ENCODE measurements at places on chromosomes 4 and X.

GRCh38 chr4:54218736-54219135, 10.4 kb upstream of the PDGFRA start:
- no peak for DNase-seq

DNA sequence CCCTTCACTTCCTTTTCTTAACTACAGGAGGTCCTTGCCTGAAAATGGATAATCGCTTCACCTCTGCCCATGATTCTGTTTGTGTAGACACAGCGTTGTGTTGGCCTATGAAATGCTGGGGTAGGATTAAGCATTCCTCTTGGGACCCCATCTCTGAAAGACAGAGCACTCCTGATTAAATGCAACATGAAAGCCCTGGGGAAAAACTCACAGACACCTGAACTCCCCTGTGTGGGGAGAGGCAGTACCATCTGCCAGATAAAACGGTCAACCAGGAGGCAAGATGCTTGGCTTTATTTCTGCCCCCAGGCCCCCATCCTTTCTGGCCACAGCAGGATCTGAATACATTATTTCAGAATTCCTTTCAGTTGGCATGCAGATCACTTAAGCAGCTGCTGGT, 1.9 kb downstream of the LGI2 start:
- no peak for DNase-seq

DNA sequence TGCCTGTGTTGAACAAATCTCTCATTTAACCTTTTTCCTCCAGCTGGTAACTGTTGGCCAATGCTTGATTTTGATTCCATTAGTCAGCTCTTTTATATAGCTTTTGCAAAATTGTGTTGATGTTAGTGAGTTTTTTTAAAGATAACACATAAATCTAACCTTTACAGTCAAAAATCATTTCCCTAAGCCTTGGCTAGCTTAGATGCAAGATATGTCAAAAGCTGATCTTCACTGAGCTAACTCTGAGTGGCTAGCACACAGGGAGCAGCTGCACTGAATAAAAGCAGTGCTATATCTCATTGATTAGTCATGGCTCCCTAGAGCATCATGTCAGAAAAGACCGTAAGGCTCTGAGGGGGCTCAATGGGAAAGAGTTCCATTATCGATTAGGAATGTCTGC, 78.7 kb downstream of the PPARGC1A start:
- no peak for DNase-seq

DNA sequence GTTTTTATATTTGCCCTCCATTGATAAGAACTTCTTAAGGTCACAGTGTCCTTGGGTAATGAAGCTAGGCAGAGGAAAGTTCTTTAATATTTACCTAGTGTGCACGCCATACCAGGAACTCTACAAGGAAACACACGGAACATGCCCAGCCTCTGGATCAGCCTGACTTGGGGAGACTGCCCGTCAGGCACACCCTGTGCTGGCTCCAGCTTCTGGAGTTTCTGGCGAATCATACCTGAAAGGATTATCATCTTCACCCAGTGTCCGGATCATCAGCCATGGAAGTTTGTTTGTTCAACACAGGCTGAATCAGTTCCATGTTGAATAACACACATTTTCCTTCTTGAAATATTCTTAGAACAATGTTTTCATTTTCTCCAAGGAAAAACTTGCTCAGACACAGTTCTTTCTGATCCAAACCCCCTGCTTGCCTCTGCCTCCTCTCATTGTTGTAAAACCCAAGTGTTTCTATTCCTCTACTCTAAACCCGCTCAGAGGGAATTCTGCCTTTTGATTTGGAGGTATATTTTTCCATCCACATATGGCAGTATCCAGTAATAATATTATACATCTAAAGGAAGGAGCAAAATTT, 176.7 kb downstream of the SHROOM3 start:
- DNase-seq = no peak

DNA sequence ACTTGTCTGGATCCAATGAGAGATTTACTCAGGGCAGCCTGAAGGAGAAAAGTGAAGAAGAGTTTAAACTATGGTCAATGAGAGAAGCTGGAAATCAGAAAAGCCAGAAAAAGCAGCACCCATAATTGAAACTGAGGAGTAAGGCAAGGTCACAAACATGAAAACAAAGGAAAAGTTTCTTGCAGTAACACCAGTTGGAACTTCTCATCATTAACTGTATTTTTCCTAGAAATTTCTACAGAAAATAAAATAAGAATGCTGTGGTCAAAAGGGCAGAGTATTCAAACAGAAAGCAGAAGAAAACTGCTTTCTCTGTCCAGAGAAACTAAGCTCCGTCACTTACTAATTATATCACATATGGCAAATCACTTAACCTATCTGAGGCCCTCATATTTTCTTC, 102.2 kb downstream of the OR13H1 start:
- no peak for DNase-seq

DNA sequence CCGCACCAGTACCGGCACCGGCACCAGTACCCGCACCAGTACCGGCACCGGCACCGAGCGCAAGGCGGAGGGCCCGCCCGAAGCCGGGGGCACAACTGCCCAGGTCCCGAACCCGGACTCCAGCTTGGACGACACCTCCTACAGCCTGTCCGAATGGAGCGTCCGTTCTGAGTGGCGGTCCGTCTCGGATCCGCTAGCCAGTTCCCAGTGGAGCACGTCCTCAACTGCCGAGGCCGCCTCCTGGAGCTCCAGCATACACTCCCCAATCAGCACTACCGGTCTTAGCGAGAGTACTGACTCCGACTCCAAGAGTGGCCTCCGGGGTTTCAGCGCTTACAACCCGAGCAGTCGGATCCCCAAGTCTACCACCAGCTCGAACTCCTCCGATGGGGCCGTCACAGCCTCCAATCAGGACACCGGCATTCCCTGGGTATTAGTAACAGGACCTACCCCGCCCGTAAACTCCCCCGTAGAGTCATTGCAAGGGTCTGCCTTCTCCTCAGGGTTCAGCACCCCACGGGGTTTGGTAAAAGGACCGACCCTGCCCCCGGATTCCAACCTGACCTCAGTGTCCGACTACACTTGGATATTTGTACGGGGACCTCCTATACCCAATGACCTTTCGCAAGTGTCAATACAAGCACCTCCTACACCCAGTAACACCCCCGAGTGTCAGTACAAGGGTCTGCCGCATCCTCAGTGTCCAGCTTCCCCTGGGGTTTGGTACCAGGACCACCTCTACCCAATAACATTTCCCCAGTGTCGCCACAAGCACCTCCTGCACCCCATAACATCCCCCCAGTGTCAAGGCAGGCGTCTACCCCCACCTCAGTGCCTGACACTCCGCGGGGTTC, 721 bp upstream of the MAOA start:
- DNase-seq = peak; percentile 24

DNA sequence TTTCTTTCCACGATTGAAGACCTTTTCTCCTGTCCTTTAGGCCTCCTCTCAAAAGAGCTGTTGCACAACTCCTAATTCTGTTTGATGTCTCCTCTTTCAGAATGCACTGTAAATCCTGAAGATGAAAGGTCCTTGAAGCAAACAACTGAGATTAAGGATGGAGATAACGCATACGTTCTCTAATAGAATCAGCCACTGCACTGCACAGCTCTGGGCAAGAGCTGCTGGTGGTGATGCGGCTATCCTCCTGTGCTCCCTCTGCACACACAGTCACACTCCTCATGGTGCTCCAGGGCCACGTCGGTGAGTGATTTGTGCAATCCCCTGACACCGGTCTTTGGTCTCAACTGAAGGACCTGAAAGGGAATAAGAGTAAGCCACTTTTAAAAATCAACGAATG, 208.7 kb downstream of the PDGFC start:
- DNase-seq = no peak

DNA sequence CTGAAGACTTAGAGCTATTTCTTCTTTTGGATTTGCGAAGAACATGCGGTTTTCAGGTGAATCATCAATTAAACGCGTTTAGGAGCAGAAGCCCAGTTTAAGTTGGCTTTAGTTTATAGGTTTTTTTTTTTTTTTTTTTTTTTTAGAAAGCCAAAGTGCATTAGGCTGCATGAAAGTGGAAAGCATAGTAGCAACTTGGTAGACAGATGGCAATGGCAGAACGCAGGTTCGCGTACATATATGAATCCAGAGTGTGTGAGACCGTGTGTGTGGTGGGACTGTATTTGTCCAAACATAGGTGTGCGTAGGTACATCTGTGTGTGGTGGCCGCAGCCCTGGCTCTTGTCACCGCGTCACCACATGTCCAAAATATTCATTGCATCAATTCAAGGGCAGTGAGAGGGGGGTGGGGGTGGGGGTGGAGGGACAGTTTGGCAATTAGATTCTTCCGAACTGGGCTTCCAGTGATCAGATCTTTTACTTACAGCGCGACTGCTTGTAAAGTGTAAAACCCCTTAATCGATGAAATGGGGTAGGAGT, 901 bp downstream of the JADE1 start:
- DNase-seq = peak; percentile 32

DNA sequence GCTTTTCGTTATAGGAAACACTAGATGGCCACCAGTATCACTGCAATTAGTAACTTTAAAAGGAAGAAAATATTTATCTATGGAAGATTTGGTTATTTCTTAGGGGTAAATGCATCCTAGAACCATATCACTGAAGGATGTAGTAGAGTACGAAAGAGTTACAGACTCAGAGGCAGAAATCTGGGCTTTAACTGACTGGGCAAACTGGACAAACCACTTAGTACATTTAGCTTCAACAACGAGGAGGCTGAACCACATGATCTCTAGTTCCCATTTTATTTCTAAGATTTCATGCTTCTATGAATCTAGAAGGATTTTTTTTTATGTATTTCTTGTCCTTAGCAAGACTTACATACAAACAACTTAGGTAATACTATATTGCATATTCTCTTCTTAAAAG, 93.0 kb downstream of the SMARCA5 start:
- DNase-seq = no peak

DNA sequence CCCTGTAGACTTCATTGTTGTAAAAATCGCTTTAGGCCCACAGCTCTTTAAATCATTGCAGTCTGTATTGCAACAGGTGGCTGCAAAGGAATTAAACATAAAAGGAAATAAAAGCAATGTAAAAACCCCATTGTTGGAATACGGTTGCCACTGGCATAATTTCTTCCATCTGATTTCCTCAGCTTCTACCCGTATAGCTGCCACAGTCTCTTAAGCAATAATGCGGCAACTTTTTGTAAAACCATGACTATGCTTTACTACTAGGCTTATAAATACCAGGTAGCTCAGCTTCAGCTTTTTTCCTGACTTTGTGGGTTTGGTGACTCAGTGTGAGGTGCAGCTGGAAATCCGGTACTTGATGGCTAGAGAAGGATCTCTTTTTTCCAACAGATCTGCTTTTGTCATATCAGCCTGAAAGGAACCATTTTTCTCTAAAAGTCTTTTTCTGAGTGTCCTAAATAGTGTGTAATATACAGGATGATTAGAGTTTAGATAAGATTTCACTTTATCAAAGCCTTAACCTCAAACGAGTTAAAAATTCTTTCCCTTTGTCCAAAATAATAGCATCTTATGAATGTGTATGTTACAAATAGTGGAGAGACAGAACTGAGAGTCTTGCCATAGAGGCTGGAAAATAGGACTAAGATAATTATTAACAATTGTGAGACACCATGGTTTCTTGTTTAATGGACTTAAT, 268.0 kb downstream of the ADGRL3 start:
- DNase-seq = no peak

DNA sequence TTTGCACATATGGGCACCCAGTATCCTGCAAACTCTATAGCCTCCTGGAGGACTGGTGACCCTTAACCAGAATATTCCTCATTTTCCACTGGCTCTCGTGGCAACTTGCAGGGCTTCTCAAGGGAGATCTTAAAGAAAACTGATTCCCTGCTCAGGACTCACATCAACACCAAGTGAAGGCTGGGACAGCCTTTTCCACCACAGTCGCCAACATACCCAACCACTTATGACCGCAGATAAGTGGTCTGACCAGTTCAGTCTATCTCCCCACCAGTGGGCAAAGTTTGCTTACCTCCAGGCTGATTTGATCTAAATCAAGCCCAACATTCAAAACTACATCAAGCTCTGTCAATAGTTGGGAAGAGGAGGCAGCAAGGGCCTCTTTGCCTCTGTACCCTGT, 289.3 kb upstream of the GATB start:
- no peak for DNase-seq

GRCh38 chr4:74891037-74891436, 41.9 kb upstream of the PARM1 start:
- DNase-seq = no peak

- DNase-seq = no peak
Observed at GRCh38 chr4:78618436-78618835, 66.9 kb downstream of the ANXA3 start.

- DNase-seq = peak; percentile 28
Observed at GRCh38 chr4:155666344-155667221, at the start of gene GUCY1A1. TSS of gene GUCY1A1 (plus strand) at chr4:155666848. CDS start at chr4:155696868, 30,020 bp downstream.

DNA sequence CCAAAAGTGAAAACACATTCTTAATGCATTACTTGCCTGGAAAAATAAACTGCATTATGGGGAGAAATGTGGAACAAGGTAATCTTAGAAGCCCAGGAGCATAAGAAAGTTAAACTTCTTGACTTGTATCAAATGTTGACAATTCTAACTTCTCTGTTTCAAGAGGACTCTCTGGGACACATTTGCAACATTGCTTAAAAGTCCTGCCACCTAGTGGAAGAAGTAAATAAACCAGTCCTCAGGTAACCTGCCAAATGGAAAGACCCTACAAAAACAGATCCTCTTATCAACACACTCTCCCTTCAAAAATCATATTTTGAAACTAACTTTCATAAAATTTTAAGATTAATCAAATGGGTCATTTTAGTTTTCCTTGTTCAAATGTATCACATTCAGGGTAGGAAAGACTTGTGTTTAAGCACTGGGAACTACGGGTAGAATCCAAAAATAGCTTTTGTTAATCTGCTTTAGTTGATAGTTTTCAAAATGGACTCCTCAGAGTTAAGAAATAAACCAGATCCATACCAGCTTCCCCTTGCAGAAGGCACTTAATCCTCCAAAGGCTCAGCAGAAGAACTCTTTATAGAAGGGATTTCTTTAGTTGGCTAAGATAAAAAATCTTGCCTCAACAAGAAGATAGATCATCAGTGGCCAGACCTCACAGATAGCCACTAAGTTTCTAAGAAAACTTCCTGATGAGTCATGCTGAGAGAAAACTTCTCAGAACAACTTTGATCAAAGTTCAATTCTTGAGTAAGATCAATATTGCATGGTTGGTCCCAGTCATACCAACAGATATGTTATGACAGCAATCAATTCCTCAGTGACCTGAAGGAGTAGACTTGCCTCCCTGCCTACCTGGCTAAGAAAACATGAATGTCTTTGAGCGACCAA, 141.7 kb downstream of the HHIP start:
- no peak for DNase-seq
